ENCODE measurements at places on chromosomes 3 and 15.

- DNase-seq, result no peak
Measured at GRCh38 chr3:56975567-56975966, 84.9 kb upstream of the SPATA12 start.

GRCh38 chr15:79168922-79169456 is 78.4 kb upstream of the RASGRF1 start:
- DNase-seq, result no peak

GRCh38 chr15:101449471-101450402 is 39.8 kb downstream of the PCSK6 start:
- DNase-seq, result no peak

DNA sequence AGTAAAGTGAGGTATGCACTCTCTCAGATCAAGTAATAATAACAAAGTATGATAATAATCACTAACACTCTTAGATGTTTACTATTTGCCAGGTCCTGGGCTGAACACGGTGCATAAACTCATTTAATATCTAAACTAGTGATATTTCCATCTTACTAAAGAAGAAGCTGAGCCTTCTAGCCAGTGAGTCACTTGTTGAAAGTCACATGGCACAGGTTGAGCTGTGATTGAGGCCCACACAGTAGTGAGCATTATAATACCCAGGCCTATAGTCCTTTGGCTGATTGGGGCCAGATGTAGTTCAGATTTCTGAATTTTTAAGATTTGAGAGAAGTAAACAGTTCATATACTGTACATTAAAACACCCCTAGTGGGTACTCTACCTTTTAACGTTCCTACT is 93.2 kb upstream of the CCDC80 start:
- no peak for DNase-seq

GRCh38 chr3:119098619-119099222 is 47.2 kb upstream of the TEX55 start:
- peak; percentile 4 for DNase-seq

DNA sequence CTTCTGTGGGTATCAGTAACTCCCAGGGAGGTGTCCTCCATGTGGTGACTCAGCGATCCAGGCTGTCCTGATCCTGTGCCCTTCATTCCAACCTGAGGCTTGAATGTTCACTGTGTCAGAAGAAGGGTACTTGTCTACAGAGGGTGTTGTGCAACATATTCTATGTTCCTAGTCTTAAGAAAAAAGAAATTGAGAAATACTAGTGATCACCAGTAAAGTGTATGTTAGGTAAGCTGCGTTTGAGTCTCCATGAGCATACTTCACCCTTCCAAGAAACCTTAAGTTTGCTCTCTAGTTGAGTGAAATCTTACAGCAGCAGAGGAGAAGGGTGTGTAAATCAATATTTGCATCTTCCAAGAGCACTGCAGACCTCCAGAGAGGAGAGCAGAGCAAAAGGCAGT is 122.2 kb upstream of the SLC24A5 start:
- no peak for DNase-seq

- no peak for DNase-seq
Measured at GRCh38 chr15:32722136-32722535, 4.3 kb downstream of the GREM1 start.

- no peak for DNase-seq
Measured at GRCh38 chr15:73021139-73021621, 31.1 kb upstream of the NEO1 start.

- no peak for DNase-seq
Measured at GRCh38 chr15:29727871-29728270, 94.4 kb downstream of the TJP1 start.

DNA sequence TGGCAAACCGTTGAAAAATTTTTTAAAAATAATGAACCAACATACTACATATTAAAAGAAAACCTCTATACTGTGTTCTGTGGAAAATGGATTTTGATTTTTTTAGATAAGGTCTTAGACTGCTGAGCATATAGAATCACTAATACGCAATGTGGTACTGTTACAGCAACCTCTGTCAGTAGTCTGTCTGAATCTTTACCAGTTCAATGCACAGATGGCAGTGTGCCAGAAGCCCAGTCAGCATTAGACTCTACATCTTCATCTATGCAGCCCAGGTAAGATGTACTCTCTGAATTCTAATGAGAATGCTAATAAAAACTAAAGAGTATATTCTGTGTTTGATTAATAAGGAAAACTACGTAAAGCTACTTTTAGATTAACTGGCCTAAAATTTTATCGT is 31.3 kb upstream of the FAH start:
- no peak for DNase-seq

DNA sequence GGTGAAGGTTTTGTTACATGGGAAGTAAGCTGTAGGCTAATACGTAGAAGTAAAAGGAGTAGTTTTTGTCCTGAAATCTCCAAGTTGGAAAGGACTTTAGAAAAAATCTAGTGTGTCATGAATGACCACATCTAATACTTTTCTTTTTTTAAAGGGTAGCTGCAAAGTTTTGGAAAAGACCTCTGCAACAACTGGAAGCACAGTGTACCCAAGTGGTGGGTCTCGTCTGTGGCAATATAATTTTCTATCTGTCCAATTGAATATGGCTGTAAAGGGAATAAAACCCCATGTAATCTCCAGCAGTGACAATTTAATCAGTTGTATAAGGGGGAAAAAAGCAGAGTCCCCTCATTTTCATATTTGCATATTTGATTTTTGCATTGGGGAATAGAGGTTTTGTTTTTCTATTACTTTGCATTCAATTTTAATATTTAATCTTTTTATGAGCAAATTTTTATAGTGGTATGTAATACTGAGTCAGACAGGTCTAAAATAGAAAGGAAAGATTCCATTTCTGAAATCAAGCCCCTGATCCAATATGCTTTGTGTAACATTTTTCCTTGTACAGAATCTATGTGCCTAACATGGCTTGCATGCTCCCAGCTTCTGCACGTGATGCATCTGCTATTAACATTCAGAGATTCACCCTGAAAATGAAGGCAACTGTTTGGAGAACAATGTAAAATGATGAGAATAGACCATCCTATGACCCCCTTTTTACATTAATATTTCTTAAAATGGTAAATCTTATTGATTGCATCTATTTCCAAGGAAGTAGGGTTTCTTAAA is 531.4 kb downstream of the ZIC1 start:
- no peak for DNase-seq

DNA sequence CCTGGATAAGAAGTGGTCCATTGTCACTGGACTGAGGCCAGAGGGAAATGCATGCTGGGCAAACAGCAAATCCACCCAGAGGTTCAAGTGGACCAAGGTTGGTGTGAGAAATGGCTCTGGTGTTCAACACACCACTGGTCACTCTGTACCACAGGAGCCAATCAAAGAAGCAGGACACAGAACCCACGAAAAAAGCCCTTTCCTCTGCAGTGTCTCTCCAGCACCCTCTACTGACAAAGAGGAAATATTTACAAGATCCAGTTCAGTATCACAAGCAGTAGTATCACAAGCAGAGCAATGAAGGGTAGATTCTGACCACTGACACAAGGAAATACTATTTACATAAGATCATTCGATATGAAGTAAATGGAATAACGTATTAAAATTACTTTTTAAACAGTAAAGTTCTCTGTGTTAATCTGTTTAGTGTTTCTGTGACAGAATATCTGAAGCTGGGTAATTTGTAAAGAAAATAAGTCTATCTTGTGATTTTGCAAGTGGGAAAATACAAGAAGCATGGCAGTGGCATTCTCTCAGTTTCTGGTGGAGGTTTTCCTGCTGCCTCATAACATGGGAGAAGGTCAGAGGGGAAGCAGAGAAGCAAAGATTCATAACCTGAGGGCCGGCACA is 390.7 kb downstream of the EFHB start:
- DNase-seq, result no peak

DNA sequence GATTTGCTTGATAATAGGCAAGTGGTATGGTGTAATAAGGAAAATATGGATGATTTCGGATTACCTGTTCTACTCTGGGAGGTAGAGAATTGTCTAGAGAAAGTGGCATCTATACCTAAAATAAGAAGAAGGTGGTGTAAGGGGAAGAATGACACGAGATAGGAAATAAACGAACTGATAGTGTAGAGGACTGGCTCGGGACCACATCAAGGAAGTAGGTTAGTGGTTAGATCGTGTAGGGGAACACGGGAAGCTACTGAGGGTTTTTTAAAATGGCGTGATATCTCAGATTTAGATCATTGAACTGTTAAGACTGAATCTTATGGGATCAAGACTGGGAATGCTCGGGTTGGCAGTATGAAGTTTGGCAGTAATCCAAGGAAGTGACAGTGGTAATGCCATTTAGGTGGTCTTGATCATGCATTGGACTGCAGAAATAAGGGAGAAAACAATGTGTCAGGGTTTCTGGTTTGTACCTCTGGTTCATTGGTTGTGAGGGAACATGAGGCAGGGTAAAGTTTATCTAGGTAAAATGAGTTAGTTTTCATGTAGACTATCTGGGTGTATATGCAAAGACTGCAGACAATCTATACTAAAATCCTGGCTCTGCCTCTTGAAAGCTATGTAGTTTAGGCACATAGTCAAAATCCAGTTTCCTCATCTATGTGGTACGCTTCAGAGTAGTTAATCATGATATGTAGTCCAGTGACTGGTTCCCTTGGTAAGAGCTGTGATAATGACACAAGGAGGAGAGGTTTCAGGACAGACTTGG is 7.4 kb downstream of the RPL14 start:
- DNase-seq, result no peak

- no peak for DNase-seq
Measured at GRCh38 chr15:82750831-82751180, 41.1 kb upstream of the AP3B2 start.

DNA sequence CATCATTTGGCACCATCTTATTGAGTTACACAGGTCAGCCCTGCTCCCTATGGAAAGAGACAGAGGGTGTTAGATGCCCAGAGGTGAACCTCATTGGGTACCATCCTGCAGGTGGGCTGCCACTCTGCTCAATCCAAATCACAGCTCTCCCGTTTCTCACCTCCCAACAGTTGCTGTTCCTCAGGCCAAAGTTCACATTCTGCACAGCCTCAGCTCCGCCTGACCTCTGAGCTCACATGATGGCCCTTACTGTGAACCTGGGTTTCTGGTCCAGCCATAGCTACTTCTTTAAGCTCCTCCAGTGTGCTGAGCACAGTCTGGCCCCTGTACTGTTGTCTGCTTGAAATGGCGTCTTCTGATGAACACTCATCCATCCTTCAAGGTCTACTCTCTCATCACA is 47.8 kb downstream of the BTD start:
- no peak for DNase-seq

DNA sequence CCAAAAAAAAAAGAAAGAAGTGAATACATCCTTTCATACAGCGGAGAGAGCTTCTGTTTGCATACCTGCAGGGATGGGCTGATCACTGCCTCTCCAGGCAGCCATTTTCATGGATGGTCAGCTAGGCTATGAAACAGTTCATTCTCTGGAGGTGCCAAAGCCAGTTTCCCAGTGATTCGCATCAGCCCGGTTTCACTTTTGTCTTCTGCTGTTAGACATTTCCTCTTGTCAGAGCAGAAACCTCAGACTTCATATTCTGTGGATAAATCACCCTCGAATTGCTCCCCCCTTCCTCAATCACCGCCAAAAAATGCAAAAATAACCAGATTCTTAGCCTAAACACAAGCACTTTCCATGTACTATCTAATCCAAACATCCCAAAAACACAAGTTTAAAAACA is 225.6 kb downstream of the ADAMTS9 start:
- no peak for DNase-seq

- no peak for DNase-seq
Measured at GRCh38 chr3:176046703-176047102, 1150.6 kb downstream of the TBL1XR1 start.

GRCh38 chr3:185823078-185824044 is 1.5 kb downstream of the IGF2BP2 start:
- DNase-seq, result no peak

DNA sequence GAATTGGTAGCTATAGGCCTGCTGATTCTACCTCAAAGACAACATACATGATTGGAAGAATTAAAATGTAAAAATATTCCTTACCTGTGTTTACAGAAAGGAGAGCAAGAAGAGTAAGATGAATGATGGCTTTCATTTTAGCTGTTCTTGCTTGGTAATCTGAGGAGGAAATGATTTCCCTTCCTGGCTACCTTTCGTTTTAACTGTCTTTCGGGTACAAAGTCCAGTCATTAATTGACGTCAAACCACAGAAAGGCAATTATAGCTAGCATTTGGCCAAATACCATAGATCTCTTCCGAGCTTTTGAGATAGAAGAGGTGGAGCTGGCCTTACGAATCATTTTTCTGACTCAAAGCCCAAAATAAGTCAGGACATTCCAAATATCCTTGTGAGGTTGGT is at the start of gene MUC13:
MUC13 (minus strand) TSS at position 175 of the 400 bp plus-strand sequence; CDS start at position 136, 39 bp downstream.
- DNase-seq, result no peak

- no peak for DNase-seq
Measured at GRCh38 chr15:93121973-93122910, 33.2 kb upstream of the RGMA start.

DNA sequence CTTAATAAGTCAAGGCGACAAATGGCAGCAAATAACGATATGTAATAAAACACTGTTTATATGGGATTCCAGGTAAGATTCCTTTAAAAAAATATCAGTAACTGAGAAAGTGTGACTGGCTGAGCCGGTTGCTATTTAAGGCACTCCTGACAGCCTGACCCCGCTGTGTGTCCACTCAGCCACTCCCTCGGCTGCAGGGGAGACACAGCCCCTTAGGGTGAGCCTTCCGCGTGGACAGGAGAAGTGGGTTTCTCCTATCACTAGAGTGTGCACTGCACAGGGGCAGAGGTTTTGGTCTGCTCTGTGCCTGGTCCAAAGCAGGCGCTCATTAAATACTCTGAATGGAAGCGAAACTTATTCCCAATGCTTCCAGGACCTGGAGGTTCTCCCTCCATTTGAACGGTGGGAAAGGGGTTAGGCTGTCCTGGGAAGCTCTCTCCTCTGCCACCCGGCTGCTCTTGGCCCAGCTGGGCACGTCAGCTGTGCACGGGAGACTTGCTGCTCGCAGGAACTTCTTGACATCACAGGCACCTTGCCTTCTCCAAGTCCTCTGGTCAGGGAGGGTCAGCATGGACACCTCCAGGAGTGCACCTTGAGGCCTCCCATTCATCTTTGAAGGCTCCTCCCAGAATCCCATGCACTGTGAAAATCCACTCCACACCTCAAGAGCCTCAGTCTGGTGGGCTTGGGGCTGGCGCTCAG is 43.3 kb upstream of the SLCO2A1 start:
- DNase-seq, result no peak

GRCh38 chr3:134822090-134822489 is 27.0 kb downstream of the EPHB1 start:
- DNase-seq, result no peak

DNA sequence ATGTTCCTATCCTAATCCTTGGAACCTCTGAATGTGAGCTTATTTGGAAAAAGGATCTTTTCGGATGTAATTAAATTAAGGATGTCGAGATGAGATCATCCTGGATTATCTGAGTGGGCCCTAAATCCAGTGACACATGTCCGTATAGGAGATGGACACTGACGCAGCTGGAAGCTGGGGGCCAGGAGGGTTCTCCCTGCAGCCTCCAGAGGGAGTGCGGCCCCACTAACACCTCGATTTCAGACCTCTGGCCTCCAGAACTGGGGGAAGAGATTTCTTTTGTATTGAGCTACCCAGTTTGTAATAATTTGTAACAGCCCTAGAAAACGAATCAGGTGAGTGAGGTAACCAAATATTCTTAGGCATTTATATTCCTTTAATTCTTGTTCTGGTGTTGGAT is 2.5 kb downstream of the DNAJB8 start:
- no peak for DNase-seq
